NCI-H510A treated with DMSO at 0.1 percent for 48 hours (cell line): ENCODE measurements at places on chromosomes 5 and 9.

DNA sequence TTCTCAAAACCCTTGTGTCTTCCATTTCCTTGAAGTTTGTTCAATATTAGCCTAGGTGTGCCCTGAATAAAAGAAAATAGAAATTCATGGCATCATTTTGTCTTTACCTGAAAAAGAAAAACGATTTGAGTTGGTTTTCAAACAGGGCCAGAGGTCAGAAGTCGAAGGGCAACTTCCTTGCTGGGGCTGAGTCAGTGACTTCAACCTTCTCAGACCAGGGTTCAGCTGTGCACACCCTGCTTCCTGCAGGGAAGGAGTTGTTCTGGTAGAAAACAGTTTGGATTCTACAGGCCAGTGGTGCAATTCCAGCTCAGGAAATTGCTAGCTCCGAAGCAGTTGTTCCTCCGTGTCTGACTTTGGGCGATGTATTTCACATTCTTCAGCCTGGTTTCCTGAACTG, 132.1 kb upstream of the SLC30A5 start:
- no peak for DNase-seq

DNA sequence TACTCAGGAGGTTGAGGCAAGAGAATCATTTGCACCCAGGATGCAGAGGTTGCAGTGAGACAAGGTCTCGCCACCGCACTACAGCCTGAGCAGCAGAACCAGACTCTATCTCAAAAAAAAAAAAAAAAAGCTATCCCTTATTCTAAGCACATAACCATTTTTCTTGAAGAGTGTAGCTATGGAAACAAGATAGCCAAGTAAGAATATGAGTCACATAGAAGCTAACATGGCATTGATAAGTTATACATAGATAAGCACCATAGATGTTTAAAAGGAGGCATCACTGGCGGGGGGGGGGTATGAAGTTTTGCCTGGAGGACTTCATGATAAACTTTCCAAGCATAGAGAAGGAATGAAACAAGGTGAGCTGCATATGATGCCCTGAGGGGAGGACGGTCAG, 26.0 kb downstream of the CHSY3 start:
- DNase-seq, result no peak

DNA sequence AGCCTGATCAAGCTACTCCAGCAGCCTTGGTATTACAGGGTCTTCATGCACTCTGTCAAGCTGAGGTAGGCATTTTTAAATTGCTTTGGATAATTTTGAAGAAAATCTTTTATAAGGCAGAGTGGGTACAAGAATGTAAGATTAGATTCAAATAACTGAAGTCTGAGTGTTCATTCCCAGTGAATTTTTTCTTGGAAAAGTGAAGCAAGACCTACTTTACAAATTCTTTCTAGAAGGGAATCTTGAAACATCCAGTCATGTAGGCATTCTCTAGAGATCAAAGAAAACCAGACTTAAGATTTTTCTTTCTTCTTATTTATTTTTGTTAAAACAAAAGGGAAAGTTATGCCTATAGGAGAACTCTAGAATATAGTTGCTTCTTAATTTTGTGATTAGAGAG, 139.0 kb downstream of the FOCAD start:
- DNase-seq, result no peak

- peak; percentile 82 for DNase-seq
Observed at GRCh38 chr9:124659099-124659659, 111.9 kb downstream of the NR6A1 start.

- DNase-seq, result no peak
Observed at GRCh38 chr5:154345255-154345952, 100.4 kb upstream of the SAP30L start.

DNA sequence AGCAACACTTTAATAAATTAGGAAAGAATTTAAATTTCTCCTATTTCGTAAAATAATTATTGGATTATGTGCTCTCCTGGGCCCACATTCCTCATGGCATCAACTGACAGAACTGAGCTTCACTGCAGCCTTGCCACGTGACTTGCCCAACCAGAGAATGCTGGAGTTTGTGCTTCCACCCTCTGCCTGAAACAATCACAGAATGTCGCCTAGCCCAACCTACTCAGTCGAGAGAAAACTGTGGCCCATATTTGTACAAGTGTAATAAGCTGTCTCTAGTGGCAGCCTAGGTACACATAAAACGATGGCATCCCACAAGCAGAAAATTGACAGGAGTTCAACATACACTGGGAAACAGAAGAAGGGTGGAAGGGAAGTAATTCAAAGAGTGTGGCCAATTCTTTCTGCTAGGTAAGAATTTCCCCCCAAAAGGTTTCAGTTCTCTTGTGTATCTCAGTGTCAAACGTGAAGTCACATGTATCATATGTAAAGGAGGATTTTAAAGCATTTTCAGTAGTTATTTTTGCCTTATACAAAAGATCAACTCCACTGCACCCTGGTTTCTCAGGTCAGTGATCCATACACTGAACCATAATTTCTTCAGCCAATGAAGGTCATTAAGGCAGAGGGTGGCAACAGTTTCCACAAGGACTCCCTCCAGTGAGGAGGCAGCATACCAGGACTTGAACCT, 41.7 kb downstream of the ZNF608 start:
- DNase-seq, result no peak

DNA sequence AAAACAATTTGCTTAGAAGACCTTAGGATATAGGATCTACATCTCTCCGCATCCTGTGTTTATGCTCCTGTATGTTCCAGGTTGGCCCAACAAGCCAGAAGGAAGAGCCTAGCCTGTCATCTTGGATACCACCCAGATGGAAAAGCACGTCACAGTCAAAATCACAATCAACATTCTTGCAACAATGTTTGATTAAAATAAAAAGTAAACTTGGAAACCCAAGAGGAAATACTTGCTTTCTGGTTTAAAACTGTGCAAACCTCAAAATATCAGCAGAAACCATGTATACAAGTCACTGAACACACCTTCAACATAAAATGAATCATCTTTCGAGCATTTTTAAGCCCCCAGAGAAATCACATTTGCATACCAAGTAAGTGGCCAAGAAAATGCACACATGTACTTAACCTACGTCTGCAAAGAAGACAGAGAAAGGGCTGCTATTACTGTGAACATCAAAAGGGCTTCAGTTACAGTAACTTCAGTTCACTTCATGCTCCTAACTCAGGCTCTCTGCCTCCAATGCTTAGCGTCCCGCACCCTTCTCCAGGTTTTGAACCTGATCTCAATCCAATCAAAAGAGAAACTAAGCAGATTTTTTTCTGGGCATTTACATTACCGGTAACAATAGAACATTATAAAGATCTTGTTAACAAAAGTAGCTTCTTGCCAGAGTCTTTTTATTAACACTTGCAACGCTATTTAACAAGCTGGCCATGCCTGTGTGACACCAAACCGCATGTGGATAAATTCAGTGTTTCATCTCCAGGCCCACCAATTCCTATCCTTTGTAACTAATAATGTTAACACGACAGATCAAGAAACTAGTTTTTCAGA, 1.3 kb downstream of the ENC1 start:
- peak; percentile 6 for DNase-seq

- peak; percentile 86 for DNase-seq
Observed at GRCh38 chr5:139482050-139482889, at the start of gene STING1. STING1 (minus strand) TSS chr5:139482758; CDS start chr5:139481704, 1,054 bp downstream.

- DNase-seq, result no peak
Observed at GRCh38 chr5:179869641-179870402, 11.2 kb upstream of the MRNIP start.

- DNase-seq, result no peak
Observed at GRCh38 chr9:79812507-79813257, 240.9 kb downstream of the TLE4 start.

DNA sequence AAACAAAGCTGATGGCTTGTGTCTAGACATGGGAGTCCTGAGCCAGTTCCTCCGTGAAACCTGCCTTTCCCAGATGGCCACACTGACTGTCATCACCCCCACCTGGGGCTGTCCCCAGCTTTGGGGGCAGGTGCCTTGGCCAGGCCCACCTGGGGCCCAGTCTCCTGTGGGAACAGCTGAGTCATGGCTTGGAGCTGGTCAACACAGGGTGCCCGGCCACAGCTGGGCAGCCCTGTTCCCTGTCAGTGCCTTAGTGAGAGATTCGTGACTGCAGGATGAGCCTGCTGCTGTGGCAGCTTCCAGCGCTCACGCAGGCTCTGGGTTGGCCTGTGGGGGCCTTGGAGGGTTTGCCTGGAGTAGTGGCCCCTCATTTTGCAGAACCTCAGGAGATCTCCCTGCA, 56.5 kb downstream of the COL5A1 start:
- no peak for DNase-seq

GRCh38 chr9:84481636-84482218, 141.2 kb upstream of the SLC28A3 start:
- DNase-seq, result no peak

DNA sequence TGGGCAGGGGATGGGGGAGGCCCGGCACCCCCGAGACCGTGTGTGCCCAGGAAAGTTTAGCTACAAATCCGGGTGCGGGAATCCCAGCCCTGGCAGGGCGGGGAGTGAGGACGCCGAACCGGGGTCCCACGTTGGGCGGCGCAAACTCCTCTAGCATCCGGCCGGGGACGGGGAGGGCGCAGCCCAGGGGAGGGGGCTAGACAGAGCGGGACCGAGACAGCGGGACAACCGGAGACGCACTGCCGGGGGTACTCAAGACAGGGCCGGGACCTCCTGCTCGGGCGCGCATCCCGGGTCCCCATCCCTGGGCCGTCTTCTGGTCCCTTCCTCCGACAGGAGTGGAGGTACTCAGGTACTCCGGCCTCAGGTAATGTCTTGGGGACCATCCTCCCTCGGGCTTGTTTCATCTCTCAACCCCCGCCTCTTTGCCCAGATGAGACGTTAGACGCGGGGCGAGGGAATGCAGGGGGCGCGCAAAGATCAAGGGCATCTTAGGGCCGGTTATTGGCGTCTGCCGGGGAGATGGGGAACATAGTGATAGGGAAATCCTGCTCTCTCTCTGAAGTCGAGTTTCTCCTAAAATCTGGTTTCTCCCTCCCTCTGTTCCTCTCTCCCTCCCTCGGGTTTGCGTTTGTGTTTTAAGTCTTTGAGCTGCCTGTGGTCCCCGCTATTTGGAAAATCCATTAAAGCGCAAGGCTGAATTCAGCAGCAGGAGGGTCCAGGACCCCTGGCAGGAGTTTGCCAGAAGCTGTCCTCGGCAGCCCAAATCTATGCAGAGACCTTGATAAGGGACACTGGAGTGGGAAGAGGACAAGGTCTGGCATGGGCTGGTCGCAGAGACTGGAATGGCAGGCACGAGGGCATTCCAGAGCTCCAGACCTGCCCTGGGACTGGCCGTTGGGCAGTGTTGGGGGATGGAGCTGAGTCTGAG, 815 bp downstream of the PDZD2 start:
- no peak for DNase-seq

DNA sequence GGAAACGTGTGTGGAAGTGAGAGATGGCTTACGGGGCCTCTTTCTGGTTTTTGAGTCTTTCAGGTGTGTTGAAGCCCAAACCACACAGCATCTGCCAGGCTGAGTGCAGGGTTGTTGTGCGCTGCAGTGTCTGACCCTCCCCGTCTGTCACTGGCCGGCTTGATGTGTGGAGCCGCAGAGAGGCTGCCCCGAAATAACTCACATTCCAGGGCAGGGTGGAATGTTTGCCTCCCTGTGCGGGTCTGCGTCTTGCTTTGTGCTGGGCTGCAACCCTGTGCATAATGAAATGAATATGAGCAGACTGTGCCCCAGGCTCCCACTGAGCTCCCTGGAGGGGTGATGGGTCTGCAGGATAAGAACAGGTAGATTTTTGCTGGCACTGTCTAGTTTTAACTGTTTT, 9.9 kb upstream of the PLEKHG4B start:
- DNase-seq, result no peak

GRCh38 chr5:142841511-142842265, 71.5 kb downstream of the ARHGAP26 start:
- DNase-seq, result no peak

GRCh38 chr5:38718771-38719391, 126.9 kb upstream of the OSMR start:
- no peak for DNase-seq

DNA sequence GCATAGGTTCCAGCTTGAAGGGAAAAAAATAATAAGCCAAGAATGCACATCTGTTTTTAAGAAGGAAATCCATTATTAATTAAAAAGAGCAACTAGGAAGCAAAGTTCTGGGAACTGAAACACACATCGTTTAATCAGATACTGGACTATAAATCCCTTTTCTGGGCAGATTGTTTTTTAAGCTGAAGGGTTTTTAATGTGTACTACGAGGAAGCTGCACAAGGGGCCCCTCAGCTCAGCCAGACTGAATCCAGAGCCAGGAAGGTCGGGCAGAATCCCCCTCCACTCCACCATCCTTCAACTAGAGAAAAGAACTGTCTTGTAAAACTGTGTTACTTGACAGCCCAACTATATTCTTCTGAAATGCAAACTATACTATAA, 49.2 kb downstream of the ROR2 start:
- no peak for DNase-seq

DNA sequence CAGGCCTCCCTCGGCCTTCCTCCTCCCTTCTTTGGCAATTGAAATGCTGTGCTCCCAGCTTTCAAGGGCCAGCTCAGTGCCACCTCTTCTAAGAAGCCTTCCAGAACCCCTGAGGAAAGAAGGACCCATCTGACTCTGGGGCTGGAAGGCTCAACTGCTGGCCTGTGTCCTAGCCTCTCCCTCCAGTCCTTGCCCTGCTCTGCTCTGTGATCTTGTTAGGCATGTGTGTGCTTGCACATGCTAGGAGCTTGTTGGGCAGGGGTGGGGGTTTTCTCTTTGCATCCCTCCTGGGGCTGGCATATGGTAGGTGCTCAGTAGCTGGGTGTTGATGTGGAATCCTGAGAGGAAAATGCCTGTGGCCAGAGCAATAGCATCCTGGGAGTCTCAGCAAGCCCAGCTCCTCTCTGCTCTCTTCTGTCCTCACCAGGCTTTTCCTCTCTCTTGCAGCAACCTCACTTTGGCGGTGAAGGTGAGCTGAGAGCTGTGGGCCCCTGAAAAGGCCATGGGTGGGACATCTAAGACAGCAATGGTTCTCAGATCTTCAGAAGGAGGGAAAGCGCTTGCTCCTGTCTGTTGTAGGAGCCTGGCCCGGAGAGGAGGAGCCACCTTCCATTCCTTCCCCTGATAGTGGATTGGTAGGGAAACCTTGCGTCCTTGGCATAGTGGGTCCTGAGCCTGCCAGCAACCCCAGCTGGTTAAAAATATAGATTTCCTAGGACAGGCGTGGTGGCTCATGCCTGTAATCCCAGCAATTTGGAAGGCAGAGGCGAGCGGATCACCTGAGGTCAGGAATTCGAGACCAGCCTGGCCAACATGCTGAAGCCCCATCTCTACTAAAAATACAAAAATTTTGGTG, 9.9 kb downstream of the DOLK start:
- no peak for DNase-seq

GRCh38 chr9:89358985-89359384, 40.7 kb downstream of the SECISBP2 start:
- peak; percentile 60 for DNase-seq

- no peak for DNase-seq
Observed at GRCh38 chr5:23001120-23001519, 148.0 kb upstream of the CDH12 start.

GRCh38 chr5:147826361-147826760, 5.1 kb downstream of the SPINK1 start:
- no peak for DNase-seq

DNA sequence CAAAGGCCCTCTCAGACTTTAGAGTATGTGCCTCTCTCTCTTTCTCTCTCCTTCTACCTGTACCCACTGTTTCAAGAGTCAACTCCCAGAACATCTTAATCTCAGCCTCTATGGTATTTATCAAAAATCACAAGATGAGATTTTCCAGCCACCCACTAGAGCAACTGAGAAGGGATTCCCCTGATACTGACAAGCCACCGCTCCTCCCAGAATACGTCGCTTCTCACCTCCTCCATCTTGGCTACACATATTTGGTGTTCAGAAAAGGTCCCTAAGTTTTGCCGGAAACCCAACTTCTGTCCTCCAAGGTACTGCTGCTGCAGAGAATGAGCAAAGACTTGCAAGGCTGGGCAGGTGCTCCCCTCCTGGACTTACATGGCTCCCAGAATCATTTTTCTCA, 6.1 kb downstream of the GARIN3 start:
- no peak for DNase-seq

GRCh38 chr5:127985811-127986325, 97.7 kb upstream of the SLC12A2 start:
- DNase-seq, result no peak
